ENCODE measurements at places on chromosomes 3 and 15. TPM values are rescaled to one million over a fixed set of nuclear protein-coding genes. Genes with fewer than 3 reads are reported as not detected.

DNA sequence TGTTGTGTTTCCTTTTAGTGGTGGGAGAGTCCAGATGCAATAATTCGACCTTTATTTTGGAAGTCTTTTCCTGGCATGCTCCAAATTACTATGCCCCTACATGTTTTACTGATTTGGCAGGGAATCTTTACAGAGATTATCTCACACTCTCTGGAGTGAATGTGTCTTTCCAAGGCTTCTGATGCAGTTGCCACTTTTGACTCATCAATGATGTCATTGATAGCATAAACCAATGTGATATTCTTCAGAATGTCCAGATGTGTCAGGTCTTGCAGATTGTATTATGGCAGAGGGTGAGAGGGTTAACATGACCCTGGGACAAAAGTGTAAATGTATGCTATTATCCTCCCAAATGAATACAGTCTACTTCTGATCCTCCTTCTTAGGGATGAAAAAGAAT, 9.7 kb downstream of the RTP4 start:
- no peak for DNase-seq
- H3K4me3 ChIP-seq = no peak overlapping the region
- no peaks in the 10 kb centered on the region for H3K27me3 ChIP-seq

DNA sequence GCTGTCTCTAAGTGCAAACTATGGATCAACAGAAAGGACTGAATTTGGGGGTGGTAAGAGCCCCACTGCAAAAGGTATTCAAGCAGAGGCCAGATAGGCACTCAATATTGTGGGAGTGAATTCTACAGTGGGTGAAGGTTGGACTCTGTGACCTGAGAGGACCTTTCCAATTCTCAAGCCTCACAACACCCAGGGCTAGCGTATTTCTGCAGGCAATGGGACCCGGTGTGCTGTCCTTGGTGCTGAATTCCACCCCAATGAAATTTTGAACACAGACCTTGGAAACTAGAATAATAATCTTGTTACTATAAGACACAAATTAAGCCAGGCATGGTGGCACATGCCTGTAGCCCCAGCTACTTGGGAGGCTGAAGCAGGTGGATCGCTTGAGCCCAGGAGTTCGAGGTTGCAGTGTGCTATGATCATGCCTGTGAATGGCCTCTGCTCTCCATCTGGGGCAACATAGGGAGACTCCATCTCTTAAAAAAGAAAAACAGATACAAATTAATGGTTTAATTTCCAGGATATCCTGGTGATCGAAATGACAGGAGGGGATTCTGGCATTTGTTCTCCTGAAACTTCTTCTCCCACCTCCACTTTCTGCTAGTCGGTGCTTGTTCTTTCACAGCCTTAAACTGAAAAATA, 135.4 kb downstream of the RAB11A start:
- H3K4me1 ChIP-seq = no peaks in the 10 kb centered on the region
- H3K27me3 ChIP-seq = no peaks in the 10 kb centered on the region
- H3K27ac ChIP-seq = no peak overlapping the region
- H3K4me3 ChIP-seq = no peak overlapping the region
- H3K36me3 ChIP-seq = no peaks in the 10 kb centered on the region

DNA sequence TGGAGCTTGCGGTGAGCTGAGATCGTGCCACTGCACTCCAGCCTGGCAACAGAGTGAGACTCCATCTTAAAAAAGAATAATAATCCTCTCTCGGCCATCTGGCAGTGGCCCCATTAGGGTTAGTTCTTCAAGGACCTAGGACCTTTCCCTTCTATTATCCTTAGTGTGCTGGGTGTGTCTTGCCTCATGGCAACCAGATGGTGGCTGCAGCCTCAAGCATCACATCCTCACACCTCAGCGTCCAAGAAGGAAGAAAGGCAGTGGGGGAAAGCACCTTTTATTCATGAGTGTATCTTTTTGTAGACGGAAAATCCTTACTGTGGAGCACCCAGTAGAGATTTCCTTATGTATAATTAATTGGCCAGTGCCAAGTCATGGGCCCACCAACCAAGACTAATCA, 42.7 kb upstream of the TFRC start:
- no peaks in the 10 kb centered on the region for H3K4me1 ChIP-seq
- H3K36me3 ChIP-seq = no peaks in the 10 kb centered on the region
- H3K27me3 ChIP-seq = no peaks in the 10 kb centered on the region
- no peak overlapping the region for H3K27ac ChIP-seq
- no peak overlapping the region for H3K4me3 ChIP-seq

- H3K4me1 ChIP-seq = no peaks in the 10 kb centered on the region
- no peaks in the 10 kb centered on the region for H3K27me3 ChIP-seq
Observed at GRCh38 chr15:63971427-63971805, 74.9 kb downstream of the DAPK2 start.

GRCh38 chr15:40087991-40088928, 20.4 kb downstream of the BMF start:
- no peaks in the 10 kb centered on the region for H3K27me3 ChIP-seq
- no peak for DNase-seq
- H3K36me3 ChIP-seq = no peaks in the 10 kb centered on the region
- no peak overlapping the region for H3K4me3 ChIP-seq

- no peak overlapping the region for H3K4me3 ChIP-seq
- H3K27me3 ChIP-seq = peaks cover 3% of the 10 kb centered on the region
- DNase-seq = no peak
Observed at GRCh38 chr3:27353221-27353620, 16.0 kb downstream of the NEK10 start.

DNA sequence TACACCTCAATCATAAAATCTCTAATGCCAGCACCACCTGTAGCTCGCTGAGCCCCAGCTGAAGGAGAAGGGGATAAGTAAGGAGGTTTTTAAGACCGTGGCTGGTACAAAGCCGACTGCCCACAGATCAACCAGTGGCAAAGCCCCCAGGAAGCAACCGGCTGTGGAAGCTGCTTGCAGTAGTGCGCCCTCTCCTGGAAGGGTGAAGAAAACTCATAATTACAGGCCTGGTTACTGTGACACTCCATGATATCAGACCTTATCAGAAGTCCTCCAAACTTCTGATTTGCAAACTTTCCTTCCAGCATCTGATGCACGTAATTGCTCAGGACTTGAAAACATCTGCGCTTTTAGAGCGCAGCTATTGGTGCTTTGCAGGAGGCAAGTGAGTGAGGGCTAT, 63.1 kb upstream of the MCTP2 start:
- H3K27me3 ChIP-seq = no peaks in the 10 kb centered on the region
- no peak for DNase-seq
- no peak overlapping the region for H3K4me3 ChIP-seq
- H3K27ac ChIP-seq = no peak overlapping the region
- no peaks in the 10 kb centered on the region for H3K36me3 ChIP-seq
- no peaks in the 10 kb centered on the region for H3K4me1 ChIP-seq

DNA sequence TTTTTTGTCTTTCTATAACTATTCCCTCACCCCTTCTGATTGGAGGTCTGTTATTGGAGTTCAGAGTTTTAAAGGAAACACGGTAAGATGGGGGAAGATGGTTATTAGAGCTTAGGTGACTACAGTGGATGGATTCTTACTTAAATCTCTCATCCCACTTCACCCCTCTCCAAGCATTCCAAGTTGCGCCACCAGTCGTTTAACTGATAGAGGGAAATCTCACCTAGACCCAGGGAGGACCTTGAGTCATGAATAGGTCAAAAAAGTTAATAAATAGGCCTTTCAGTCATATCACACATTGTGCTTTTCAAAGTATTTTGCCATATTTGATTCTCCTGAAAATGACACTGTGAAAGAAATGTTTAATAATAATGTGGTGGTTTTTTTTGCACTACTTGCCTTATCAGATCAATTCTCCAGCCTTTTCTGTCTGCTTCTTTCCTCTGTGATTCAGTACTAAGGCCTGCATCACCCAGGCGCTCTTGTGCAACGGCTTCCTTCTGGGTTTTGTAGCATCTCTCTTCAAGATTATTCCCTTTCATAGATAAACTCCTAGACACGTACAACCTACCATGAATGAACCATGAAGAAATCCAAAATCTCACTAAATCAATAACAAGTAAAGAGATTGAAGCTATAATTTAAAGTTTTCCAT, 100.4 kb upstream of the TGFBR2 start:
- no peak overlapping the region for H3K4me3 ChIP-seq
- no peak overlapping the region for H3K27ac ChIP-seq
- DNase-seq = no peak
- no peaks in the 10 kb centered on the region for H3K27me3 ChIP-seq
- H3K4me1 ChIP-seq = no peaks in the 10 kb centered on the region

GRCh38 chr3:15531346-15531745, 9.8 kb upstream of the COLQ start:
- no peaks in the 10 kb centered on the region for H3K36me3 ChIP-seq
- no peaks in the 10 kb centered on the region for H3K27me3 ChIP-seq

DNA sequence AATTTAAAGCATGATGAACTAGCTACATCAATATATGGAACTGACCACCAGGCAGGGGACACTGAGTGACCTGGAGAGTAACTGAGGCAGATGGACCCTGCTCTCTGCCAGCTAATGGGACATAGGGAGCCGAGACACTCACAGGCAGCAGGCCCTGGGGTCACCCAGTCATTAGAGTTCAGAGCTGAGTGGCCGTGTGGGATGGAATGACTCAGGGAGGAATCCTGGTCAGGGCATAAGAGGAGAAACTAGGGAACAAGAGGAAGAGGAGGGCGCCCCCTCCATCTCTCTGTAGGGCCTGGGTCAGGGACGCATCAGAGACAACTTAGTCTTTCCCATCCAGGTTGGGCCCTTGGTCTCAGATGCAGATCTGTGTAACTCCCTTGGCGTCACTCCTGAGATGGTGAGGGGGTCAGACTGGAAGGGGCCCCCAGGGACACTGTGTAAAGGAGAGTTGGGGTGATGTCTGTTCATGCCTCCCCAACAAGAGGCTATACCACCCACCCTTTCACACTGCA, 39.8 kb downstream of the CCDC12 start:
- peaks cover 3% of the 10 kb centered on the region for H3K4me1 ChIP-seq
- no peak overlapping the region for H3K4me3 ChIP-seq
- H3K27ac ChIP-seq = peak overlapping the region; percentile 72
- H3K27me3 ChIP-seq = no peaks in the 10 kb centered on the region

- H3K36me3 ChIP-seq = no peaks in the 10 kb centered on the region
- DNase-seq = no peak
- H3K4me3 ChIP-seq = no peak overlapping the region
- no peaks in the 10 kb centered on the region for H3K4me1 ChIP-seq
- no peak overlapping the region for H3K27ac ChIP-seq
- no peaks in the 10 kb centered on the region for H3K27me3 ChIP-seq
Observed at GRCh38 chr3:143203142-143203541, 83.6 kb downstream of the CHST2 start.

DNA sequence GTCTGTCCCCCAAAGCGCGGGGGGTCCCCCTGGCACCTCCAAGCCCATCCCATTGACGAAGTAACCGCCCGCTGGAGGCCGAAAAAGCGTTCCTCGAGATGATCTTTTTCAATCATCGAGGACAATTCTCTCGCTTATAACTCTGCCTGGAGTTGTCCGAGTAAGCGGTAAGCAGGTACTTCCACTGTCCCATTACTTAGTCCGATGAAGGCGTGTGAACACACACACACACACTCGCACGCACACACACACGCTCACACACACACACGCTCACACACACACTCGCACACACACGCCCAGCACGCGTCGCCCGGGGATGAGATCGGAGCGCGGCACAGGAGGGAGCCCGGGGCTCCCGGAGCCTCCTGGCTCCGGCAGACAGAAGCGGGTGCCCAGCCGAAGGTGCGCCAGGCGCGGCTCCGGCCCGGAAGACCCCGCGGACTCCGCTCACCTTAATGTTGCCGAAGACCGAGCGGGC, 430 bp downstream of the SLCO2A1 start:
- no peaks in the 10 kb centered on the region for H3K27me3 ChIP-seq
- H3K4me3 ChIP-seq = peak overlapping the region; percentile 42
- H3K4me1 ChIP-seq = no peaks in the 10 kb centered on the region
- H3K27ac ChIP-seq = no peak overlapping the region
- H3K36me3 ChIP-seq = no peaks in the 10 kb centered on the region

GRCh38 chr3:129377615-129378014, 50.8 kb downstream of the EFCAB12 start:
- no peaks in the 10 kb centered on the region for H3K27me3 ChIP-seq
- H3K4me1 ChIP-seq = no peaks in the 10 kb centered on the region
- DNase-seq = no peak
- no peak overlapping the region for H3K27ac ChIP-seq
- H3K4me3 ChIP-seq = no peak overlapping the region

- H3K36me3 ChIP-seq = no peaks in the 10 kb centered on the region
- no peak for DNase-seq
- H3K4me3 ChIP-seq = no peak overlapping the region
- H3K4me1 ChIP-seq = no peaks in the 10 kb centered on the region
Observed at GRCh38 chr15:95368755-95369601, 961.5 kb upstream of the NR2F2 start.

DNA sequence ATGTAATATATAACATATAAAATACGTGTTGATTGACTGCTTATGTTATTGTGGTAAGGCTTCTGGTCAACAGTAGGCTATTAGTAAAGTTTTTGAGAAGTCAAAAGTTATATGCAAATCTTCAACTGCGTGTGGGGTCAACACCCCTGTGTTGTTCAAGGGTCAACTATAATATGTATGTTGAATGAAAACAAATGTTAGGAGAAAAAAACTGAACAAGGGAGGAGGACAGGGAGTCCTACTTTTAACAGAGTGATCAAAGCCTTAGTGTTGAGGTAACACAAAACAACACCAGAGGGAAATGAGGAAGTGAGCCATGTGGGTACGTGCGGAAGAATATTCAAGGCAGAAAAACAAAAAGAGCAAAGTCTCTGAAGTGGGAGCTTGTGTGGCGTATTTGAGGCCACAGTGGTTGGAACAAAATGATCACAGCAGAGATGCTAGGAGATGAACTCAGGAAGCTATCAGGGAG, 62.5 kb downstream of the SFMBT1 start:
- no peak overlapping the region for H3K4me3 ChIP-seq
- H3K4me1 ChIP-seq = no peaks in the 10 kb centered on the region
- H3K36me3 ChIP-seq = no peaks in the 10 kb centered on the region
- no peak overlapping the region for H3K27ac ChIP-seq
- H3K27me3 ChIP-seq = no peaks in the 10 kb centered on the region

GRCh38 chr3:44981751-44982150, 5.7 kb downstream of the EXOSC7 start:
- no peaks in the 10 kb centered on the region for H3K27me3 ChIP-seq
- H3K4me1 ChIP-seq = no peaks in the 10 kb centered on the region
- no peaks in the 10 kb centered on the region for H3K36me3 ChIP-seq
- no peak for DNase-seq
- H3K4me3 ChIP-seq = no peak overlapping the region

DNA sequence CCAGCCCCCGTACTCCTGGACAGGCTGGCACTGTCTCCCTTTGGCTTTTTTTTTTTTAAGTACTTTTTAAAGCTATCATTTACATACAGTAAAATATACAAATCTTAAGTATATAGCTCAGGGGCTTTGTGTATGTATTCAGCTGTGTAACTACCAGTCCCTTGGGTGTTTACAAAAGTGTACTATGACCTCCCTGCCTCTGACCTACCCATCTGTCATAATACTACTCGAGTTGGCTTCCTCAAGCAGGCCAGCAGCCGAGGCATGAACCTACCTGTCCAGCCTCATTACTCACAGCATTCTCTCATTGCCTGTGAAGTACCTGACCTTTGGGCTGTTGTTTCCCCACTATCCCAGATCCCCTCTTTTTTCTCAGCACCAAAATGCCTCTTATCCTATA, 33.2 kb downstream of the ABHD2 start:
- no peak for DNase-seq
- no peak overlapping the region for H3K4me3 ChIP-seq
- H3K27ac ChIP-seq = peak overlapping the region; percentile 86
- peaks cover 9% of the 10 kb centered on the region for H3K4me1 ChIP-seq
- no peaks in the 10 kb centered on the region for H3K27me3 ChIP-seq
- peaks cover 12% of the 10 kb centered on the region for H3K36me3 ChIP-seq

GRCh38 chr3:115913069-115913686, 289.9 kb downstream of the GAP43 start:
- H3K4me3 ChIP-seq = no peak overlapping the region
- H3K36me3 ChIP-seq = no peaks in the 10 kb centered on the region
- no peaks in the 10 kb centered on the region for H3K27me3 ChIP-seq
- no peaks in the 10 kb centered on the region for H3K4me1 ChIP-seq

Gene ZNF592
- 27.8 TPM for total RNA-seq

Gene PAK6
- 0.81 TPM for total RNA-seq

Gene AP2M1
- 249 TPM for total RNA-seq

Gene CD276
- 67.9 TPM for total RNA-seq

Data from aorta (tissue), 5 donors.